Frontal cortex (tissue), 4 donors: ENCODE measurements at places on chromosomes 5 and 9. TPM values are rescaled to one million over a fixed set of nuclear protein-coding genes. Genes with fewer than 3 reads are reported as not detected.

Gene ALDOB
- not detected for total RNA-seq

GRCh38 chr9:137236238-137236935 lies 4.7 kb upstream of the TUBB4B start:
- peak; percentile 90 for DNase-seq

Gene PCDHGB5
- total RNA-seq = 13.0 TPM

Gene SOX30
- under 0.01 TPM for total RNA-seq

- DNase-seq = no peak
Measured at GRCh38 chr9:95139126-95139525, 178.4 kb downstream of the FANCC start.

- DNase-seq = no peak
Measured at GRCh38 chr5:98905857-98906688, 22.7 kb downstream of the CHD1 start.

DNA sequence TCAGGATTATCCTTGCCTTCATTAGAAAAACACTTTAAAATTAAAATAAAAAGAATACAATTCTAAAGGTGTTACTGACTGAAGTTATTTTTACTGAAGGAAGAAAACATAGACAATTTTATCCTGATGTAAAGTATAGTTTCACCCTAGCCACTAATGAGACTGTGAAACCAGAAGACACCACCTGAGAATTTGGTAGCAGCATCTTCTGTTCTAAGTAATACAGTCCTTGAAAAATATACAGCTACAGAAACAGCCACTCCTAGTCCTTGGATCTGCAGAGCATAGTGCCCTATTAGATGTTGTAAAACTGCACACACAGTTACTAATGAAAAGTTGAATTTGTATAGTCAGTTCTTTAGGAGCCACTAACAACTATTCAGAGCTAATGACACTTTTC lies 377.7 kb downstream of the PRR16 start:
- no peak for DNase-seq

GRCh38 chr9:8183618-8184017 lies 384.0 kb upstream of the DMAC1 start:
- no peak for DNase-seq

DNA sequence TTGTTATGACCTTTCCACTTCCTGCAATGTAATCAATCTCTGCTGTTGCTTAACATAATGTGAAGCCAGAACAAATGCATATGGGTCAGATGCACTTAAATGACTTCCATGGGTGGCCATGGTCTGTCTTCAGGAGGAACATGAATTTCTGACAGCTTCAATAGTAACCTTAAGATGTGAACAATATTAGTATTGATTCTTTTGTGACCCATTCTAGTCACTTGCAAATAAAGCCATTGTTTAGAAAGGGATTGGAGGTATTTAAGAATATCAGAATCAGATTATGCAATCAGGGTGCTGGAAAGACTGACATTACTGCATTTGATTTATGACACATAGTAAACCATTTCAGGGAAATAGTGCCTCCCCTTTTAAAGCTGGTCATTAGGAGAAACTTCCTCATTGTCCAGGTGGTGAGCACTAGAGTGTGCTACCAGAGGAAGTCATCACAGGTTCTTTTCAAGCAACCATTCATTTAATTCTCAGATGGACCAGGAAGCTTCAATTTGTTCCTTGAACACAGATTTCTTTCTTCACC lies 32.1 kb downstream of the GRIN3A start:
- no peak for DNase-seq

- DNase-seq = no peak
Measured at GRCh38 chr5:103224894-103225246, 33.7 kb upstream of the MACIR start.

DNA sequence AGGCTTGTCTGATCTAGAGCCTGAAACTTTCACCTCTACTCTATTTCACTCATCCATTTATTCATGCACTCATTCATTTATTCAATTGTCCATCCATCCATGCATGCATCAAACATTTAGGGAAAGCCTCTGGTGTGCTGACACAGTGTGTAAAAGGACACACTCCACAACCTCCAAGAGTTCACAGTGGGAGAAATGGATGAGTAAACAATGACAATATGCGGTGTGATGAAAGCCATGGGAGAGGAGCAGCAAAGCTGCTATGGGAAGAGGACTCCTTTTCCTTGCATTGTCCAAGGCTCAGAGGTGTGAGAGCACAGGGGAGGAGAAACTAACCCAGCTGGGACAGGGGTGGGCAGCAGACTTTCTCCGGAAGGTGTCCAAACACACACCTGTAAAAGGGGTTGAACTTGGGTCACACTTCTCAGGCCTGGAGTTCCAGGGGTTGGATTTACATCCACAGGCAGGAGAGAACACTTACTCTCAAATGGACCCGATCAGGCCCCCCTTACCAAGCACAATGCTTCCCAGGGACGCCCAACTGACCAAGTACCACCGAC lies 21.2 kb upstream of the PFDN1 start:
- no peak for DNase-seq

DNA sequence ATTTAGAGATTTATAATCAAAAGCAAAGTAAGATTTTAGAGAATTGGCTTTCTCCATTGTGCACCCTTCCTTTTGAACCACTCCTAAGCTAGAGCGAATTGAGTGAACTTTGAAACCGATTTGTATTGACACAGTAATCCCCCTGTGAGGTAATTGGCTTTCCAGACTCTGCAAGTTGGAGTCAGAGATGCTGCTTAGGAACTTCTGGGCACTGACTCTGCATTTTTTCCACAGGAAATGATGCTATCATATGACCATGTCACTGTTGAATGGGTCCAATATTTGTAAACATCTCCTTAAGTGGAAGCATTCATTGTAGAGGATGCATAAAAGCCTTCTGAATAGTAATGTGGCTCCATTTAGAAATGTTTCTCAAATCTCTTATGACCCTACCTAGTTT lies 394.4 kb upstream of the ZNF608 start:
- no peak for DNase-seq

- no peak for DNase-seq
Measured at GRCh38 chr5:2466966-2467365, 284.5 kb downstream of the IRX2 start.

DNA sequence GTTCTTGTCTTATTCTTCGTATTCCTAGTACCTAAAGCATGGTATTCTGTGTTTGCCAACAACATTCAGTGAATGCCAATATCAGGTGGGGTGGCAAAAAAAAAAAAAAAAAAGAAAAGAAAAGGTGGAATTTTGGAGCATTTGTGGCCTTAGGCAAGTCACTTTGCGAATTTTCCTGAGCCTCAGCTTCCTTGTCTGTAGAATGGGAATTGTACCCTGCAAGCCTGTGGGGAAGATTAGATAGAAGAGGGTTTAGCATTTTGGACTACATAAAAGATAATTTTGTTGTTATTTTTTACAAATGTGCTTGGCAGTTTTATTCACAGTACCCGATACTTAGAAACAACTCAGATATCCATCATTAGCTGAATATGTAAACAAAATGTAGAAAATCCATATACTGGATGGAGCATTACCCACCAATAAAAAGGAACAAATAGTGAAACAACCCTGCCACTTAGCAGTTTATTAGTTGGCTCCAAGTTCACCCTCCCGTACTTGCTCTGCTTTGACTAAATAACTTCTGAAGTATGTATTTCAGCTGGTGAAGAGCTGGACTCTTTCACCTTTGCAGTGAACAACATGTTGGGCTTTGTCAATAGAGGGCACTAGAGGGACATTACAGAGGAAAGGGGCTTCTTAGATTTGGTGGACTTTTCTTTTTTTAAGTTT lies 13.6 kb downstream of the UBE2D2 start:
- no peak for DNase-seq

GRCh38 chr5:127958421-127959011 lies 125.0 kb upstream of the SLC12A2 start:
- no peak for DNase-seq

GRCh38 chr5:171031977-171032376 lies 170.2 kb downstream of the RANBP17 start:
- no peak for DNase-seq

DNA sequence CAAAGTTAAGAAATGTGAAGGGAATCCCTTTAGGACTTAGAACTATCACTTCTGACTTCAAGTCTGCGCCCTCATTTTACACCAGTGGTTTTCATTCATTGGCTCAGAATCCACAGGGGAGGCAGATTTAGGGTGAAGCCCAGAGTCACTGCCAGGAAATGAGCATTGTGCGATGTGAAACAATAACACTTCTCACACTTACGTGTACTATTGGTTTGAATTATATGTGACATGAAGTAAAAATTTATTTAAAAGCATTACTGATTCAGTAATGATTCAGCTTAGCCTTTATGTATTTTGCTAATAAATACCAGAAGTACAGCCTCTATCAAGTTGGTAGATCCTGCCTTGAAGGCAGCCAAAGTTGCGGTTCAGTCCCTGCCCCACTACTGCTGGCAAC lies 98.6 kb downstream of the PAM start:
- DNase-seq = no peak

DNA sequence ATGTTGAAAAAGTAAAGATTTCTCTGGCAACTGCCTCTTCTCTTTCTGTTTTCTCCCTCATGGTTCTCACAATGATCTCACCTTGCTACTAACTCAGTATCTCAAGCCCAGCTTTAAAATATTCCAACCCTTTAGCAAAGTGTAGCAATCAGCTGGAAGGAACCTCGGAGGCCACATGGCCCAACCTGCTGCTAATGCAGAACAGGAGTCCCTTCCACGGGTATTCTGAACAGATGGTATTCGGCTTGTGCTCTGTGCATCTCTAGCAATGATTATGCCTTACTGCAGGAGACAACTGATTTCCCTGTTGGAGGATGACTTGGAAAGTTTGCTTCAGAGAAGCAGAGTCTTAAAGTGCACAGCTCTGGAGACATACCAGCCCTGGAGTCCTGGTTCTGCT lies 151.8 kb upstream of the PPP1R2B start:
- DNase-seq = no peak

GRCh38 chr5:110085826-110086225 lies 396.1 kb downstream of the MAN2A1 start:
- DNase-seq = no peak

Gene UBLCP1
- 17.1 TPM for total RNA-seq

DNA sequence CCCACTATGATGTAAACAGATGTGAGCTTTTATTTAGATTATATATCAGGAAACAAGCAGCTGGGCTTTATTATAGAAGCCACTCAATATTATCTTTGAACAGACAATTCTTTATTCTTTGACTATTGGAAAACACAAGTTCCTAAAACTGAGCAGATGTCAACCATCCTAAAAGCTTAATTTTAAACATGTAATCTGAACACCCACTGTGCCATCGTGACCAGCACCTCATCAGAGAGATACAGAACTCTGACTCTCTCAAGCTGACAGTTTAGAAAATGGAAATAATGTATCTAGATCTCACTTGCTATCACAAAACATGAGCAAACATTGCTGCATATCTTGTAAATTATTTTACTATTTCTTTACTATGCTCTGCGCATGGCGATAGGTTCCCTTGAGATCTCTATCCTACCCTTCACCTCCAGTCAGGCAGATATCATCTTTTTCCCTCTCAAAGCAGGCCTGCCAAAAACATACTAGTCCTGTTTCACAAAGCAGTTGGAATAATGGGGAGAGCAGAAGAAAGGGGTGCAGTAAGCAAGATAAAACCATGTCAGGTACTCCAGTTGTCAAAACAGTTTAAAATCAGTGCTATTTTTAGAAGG lies 151.0 kb downstream of the KIAA0825 start:
- no peak for DNase-seq

DNA sequence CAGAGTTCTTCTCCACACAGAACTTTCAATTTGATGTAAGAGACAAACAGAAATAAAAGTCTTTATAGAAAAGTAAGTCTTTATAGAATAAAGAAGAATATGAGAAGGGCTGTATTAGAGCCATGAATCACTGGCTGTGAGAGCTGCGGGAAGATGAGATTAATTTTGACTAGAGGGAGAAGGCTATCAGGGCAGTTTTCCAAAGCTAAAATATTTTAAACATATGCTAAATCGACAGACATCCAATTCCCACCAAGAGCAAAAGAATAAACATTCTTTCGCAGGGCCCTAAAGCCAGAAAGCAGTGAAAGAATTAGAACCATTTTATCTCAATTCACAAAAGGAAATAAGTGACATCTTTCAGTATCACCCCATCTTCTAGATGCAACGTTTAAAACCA lies 208.3 kb upstream of the MAP3K1 start:
- DNase-seq = no peak

Gene MYOZ3
- 3.7 TPM for total RNA-seq

GRCh38 chr9:114314881-114315722 lies 7.8 kb upstream of the ORM1 start:
- DNase-seq = no peak

DNA sequence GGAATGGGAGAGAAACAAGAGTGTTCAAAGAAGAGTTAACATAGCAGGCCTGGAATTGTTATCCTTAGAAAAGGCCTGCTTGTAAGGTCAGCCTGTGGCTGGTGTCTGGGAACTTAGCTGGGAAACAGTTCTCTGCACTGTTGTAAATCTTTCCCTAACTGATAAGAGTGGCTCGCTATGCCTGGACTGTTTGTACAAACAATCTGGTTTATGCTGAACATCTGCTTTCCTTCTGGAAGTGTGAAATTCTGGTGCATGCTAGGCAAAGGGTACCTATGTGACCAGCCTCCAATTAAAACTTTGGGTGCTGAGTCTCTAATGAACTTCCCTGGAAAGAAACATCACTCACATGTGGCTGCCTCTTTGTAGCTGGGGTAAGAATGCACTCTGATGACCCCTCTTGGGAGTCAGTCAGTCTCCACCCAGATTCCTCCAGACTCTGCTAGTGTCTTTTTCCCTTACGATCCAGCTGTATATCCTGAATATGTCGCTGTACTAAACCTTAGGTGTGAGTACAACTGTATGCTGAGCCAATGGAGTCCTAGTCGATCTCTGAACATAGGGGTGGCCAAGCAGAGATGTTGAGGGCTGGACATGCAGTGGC lies 16.5 kb downstream of the SPARC start:
- DNase-seq = no peak

DNA sequence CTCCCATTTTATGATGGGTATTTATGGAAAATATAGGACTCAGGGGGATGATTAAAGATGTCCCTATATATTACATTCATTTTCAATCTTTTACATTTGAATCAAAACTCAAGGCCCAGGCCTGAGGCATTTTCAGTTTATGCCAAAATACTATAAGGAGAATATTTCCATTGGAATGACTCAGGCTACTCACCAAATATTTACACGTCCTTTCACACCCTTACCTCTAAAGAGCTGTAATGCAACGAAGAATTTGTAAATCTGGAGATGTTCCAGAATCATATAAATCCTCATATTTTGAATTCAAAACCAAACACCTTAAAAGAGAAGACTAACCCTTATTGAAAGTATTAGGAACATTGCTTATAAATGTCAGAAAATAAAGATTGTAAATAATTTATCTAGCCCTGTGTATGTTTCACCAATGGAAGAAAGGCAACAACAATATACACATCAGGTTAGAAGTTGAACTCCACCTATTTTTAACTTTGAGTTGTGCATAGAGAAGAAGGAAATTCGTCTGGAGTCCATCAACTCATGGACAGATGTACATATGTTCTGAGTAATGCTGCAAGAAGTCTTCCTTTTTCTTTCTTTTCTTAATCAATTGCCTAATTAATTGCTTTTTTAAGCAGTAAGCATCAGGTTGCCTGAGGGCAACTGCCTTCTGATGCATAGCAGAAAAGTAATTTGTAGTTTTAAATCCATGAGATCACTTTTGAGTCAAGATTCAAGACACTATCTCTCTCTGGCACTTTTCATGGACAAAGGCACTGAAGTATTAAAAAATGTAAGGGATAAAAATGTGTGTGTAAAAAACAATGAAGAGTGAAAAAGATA lies 579.3 kb upstream of the RGMB start:
- DNase-seq = no peak

- no peak for DNase-seq
Measured at GRCh38 chr5:32172923-32173266, 1.2 kb downstream of the GOLPH3 start.
